Renal cortex interstitium (tissue), 15 donors: ENCODE measurements at places on chromosomes 16 and 17. TPM values are rescaled to one million over a fixed set of nuclear protein-coding genes. Genes with fewer than 3 reads are reported as not detected.

The MRPL12 gene
- polyA plus RNA-seq = 40.1 TPM

The ADCY7 gene
- polyA plus RNA-seq = 6.9 TPM

DNA sequence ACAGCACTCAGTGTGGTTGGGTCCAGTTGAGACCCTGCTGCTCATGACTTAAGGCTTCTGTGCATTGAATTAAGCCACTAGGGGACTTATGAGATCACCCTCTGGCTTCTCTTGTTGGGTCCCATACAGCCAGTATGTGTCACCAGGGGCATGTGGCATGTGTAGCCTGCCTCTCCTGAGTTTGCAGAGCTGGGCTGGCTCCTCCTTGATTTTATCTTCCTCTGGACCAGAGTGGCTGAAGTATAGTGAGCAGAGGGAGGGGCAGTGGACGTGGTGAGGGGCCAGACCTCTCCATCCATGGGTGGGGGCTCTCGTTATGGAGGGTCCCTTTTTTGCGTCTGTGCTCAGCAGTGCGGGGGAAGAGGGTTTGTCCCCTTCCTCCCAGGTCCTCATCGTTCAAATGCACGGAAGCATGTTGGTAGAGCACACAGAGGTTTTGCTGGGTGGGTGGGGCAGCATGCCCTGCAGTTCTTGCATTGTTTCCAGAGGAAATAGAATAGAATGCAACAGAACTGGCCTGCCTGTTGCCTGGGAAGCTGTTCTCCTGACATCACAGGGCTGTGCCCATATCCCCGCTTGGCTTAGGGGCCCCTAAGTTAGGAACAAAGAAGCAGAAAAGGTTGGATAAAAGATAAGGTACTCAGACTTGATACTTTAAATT lies 77.4 kb downstream of the SPECC1 start:
- no peak for DNase-seq

DNA sequence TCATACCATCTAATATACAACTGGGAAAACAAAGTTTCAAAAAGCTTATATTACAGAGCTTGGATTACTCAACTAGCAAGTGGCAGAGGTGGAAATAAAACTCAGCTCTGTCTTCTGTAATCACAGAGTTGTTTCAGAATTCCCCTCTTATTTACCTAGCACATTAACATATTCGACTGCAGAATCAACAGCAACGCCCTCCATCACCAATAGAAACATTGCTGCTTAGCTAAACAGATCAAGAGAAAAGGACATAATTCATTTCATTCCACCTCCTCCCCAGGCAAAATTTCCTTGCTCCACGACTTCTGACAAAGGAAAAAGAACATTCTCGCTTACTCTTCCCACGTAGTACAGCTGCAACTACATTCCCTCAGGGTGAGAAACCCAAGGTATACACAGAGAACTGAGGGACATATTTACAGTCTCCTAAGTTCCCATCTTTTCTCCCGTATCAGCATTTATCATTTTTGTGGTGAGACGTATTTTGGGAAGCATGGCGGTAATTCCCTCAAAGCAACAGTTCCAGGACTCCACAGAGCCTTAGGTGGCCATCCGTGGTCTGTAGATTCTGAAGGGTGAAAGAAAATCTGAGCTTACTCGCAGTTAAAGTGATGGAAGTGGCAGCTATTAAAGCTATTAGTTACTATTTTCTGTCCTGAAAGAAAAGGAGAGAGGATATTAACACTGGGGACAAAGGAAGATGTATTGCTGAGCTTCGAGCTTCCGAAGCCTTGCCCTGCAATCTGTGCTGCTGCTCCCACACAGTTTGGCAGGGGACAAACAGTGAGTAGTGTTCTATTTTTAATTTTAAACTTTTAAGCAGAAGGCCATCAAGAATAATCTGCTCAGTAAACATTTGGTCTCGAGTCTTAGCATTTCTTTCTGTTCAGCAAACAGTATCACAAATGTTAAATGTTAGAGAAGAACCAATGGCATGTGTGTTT lies 1296.2 kb downstream of the CDH8 start:
- no peak for DNase-seq
